ENCODE measurements at places on chromosomes 3 and 15.

GRCh38 chr3:87076946-87077345 lies 86.0 kb upstream of the VGLL3 start:
- DNase-seq: no peak

- no peak for DNase-seq
Observed at GRCh38 chr15:85047271-85047948, 65.8 kb downstream of the PDE8A start.

DNA sequence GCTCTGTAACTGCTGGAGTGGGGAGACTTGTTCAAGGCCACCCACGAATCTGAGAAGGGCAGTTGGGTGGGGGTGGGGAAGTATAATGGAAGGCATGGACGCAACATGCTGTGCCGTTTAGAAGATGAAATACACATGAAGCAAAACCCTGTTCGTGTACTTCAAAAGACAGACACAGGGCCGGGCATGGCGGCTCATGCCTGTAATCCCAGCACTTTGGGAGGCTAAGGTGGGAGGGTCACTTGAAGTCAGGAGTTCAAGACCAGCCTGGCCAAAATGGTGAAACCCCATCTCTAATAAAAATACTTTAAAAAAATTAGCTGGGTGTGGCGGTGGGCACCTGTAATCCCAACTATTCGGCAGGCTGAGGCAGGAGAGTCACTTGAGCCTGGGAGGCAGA lies 36.9 kb upstream of the SFMBT1 start:
- no peak for DNase-seq

DNA sequence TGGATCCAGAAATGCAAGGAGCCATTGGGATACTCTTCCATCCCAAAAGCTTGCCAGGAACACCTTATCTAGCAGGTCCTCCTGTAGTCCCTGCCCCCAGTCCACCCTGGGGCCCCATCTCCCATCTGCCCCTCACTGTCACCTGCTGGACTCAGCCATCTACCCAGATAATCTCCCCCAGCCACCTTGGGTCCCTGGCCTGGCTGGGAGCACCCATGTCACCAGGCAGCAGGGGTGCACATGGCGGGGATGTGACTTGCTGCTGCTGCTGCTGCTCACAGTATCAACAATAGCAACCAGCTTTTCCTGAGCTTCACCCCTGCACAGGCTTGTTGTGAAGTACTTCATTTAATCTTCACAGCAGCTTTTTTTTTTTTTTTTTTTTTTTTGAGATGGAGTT lies 12.6 kb downstream of the PTH1R start:
- no peak for DNase-seq

DNA sequence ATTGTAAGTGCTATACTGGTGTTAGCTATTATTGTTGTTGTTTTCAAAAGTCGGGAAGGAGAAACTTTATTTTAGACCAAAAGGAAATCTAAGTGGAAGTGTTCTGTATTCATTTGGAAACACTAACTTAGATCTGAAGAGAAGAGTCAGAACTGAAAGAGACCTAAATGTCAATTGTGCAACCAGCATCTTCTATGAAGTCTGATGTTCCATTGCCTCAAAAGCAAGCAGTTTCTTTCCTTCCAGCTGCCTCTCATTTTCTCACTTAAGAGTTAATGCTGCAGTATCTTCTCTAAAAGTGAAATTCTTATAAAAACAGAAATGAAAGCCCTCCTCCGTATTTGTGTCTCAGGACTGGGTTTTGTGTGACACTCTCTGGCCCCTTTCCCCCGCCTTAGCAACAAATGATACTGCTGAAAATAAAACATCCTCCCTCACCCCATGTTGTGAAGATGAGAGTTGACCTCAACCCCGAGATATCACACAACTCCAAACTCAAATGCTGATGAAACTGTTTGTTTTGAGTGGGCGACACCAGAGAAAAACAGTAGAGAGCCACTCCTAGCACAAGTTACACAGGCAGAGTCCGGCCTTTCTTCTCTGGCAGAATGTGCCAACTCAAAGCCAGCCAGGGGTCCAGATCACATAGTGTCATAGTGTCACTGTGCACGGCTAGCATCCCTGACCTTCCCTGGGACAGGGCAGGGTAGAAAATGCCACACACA lies 48.9 kb downstream of the GLDN start:
- no peak for DNase-seq

GRCh38 chr15:81293728-81294515 lies 30.0 kb downstream of the STARD5 start:
- no peak for DNase-seq

- DNase-seq: no peak
Observed at GRCh38 chr3:43609406-43609805, 12.4 kb downstream of the ANO10 start.

DNA sequence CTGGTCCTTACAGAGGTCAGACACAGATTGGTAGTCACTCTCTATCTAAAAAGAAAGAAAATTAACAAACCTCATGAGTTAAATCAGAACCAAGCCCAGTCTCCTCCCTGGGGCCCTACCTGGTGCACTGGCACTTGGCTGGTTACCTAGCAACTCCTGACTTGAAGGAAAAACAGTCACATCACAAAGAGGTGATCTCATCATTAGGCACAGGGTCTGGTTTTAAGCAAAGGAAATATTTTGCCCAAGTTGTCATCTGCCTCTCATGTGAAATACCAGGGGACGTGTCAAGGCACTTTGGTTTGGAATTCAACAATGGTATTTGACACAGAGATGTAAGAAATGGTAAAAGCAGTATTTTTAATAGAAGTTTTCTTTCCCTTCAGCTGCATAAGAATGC lies 47.7 kb upstream of the FMN1 start:
- DNase-seq: no peak

DNA sequence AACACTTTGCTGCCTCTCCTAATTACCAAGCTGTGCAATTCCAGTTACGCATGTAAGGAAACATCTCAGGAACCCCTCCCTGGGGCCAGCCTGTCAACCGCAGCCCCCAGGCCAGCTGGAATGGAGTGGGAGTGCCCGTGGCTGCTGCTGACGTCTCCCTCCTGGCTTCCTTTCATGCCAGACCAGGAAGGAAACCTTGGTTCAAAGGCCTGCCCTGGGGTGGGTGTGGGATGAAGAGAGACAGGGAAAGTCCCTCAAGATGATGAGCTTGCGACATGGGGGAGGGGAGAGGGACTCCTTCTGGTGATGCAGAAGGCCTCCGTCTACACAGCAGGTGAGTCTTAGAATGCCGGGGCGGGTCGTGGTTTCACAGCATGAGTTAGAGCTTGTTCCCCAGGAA lies 11.4 kb upstream of the CYP11A1 start:
- DNase-seq: no peak

DNA sequence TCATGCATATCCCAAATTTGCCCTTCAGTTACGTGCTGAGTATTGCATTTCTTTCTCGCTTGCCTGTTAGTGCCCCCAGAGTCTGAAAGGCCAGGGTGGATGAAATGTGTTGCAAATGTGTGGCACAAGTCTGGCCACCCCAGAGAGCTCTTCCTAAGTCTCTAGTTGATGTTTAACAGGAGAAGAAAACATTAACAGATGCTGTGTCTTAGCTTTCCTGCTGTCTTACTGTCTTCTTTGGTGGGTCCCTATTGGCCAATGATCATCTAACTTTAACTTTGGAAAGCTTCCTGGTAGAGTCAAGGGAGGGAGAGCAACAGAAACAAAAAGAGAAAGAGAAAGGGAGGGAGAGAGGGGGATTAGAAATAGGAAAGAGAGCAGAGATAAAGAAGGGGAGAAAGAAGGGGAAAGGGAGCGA lies 76.7 kb upstream of the P3H2 start:
- DNase-seq: no peak

- DNase-seq: no peak
Observed at GRCh38 chr3:16309558-16309957, 44.5 kb downstream of the OXNAD1 start.

GRCh38 chr3:73365756-73366397 lies 258.9 kb downstream of the PDZRN3 start:
- DNase-seq: no peak

GRCh38 chr15:65935391-65935790 lies 66.1 kb downstream of the RAB11A start:
- DNase-seq: no peak
